ENCODE measurements at places on chromosomes 11 and 22. TPM values are rescaled to one million over a fixed set of nuclear protein-coding genes. Genes with fewer than 3 reads are reported as not detected.

DNA sequence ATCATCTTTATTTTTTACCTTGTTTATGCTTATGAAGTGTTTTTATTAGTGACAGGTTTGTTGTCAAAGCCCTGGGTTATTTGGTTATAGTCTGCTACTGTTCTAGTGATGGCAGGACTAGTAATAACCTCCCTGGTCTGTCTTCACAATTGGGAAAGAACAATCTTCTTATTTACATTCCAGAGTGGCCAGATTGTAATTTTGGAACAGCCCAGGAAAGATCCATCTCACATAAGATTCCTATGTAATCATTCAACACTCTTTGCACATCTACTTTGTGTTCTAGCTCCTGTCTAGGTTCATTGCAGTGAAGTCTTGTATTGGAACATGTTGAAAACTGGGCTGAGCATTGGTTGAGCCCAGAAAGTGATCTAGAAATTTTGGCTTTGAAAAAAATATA lies 63.8 kb downstream of the CYB5R2 start:
- H3K4me3 ChIP-seq = no peak overlapping the region
- peaks cover 12% of the 10 kb centered on the region for H3K36me3 ChIP-seq
- H3K27me3 ChIP-seq = no peaks in the 10 kb centered on the region
- no peaks in the 10 kb centered on the region for H3K4me1 ChIP-seq

DNA sequence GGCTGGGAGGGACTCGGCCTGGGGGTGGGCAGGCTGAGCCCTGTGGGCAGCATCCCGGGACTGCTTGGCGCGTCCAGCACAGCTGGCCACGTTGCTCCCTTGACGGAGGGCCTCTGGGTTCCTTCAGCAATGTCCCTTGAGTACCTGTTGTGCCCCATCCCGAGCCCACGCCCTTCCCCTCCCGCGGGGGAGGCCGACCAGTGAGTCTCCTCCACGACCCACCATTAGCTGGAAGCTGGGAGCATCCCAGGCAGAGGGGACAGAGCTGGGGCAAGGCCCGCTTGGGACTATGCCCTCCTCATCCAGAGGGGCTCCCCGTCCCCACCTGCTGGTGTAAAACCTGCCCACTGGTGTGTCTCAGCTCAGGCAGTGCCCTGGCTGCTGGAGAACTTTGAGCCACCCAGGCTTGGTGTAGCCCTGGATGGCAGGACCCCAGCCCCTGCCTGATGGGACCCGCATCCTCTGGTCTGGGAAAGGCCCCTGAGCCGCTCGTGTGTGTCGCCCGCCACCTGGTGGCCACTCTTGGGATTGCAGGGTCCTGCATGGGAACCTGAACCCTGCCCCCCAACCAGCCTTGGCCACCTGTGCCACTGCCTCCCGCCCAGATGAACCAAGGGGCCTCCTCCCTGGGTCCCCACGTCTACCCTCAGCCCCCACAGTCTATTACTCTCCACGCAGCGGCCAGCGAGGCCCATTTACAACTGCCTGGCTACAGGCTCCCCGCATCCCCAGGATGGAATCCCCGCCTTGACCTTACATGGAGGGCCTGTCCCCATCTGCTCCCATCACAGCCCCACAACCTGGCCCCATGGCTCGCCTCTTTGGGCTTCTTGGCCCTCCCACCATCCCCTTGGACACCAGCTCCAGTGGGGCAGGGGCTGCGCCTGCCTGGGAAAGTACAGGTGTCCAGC lies 16.6 kb upstream of the ARHGAP8 start:
- peaks cover 2% of the 10 kb centered on the region for H3K4me1 ChIP-seq
- peak; percentile 85 for DNase-seq
- H3K27ac ChIP-seq = no peak overlapping the region

DNA sequence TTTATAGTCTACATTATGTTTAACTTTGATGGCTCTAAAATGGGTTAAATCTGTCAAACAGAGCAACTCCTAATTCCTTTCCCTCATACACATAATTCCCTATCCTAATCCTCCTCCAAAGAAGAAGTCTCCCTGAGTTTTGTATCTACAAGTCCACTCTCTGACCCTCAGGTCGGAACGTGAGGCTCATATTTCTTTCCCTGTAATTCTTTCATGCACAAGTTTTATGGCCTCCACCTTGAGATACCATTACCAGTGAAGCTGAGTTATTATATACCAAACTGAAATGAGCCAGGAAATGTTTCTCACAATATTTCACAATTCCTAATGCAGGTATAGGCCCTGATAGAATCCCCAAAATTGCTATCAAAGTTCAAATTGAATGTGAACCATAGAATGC lies 106.4 kb downstream of the CASP12 start:
- no peaks in the 10 kb centered on the region for H3K36me3 ChIP-seq
- no peak overlapping the region for H3K27ac ChIP-seq

DNA sequence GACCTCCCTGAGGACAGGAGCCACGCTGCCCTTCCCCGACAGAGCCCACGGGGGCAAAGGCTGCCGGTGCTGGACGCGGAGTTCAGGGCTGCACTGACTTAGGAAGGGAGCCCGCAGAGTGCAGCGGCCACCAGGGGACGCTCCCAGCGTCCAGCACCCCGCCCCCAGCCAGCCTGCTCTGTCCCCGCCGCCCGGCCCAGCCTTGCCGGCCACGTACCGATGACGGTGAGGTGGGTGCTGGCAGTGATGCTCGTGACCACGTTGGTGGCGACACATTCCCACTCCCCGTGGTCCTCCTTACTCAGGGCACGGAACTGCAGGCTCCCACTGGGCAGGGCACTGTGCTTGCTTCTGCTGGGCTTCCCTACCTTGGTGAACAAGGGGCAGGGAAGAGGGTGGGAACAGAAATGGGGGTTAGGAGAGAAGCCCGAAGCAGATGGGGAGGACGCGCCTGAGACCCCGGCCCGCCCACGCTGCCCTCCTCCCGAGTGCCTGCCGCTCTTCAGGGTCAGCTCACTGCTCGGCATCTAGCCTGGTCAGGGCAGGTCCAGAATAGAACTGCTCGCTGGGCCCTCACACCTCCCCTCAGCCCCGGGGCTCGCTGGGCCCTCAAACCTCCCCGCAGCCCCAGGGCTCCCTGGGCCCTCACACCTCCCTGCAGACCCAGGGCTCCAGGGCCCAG lies 25.9 kb downstream of the IGSF9B start:
- H3K27ac ChIP-seq = no peak overlapping the region
- DNase-seq = no peak
- H3K4me1 ChIP-seq = peaks cover 32% of the 10 kb centered on the region
- H3K4me3 ChIP-seq = no peak overlapping the region
- H3K27me3 ChIP-seq = no peaks in the 10 kb centered on the region

DNA sequence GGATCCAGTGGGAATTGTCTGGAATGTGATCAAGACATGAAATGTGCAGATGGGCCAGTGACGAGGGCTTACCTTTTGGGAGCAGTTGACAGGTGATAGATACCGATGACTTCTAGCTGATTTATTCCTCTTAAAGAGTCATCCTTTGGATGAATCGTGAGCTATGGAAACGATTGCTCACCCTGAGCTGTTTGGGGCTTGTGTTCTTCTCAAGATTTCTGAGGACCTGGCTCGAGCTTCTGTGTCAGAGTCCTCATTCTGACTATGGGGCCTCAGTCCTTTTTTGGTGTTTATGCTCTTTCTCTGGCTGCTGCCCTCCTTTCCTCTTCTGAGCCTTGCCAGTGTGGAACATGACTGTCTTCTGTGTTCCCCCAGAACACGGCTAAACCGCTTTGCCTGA lies 11.9 kb upstream of the AMPD3 start:
- no peak overlapping the region for H3K4me3 ChIP-seq
- H3K36me3 ChIP-seq = no peaks in the 10 kb centered on the region
- H3K4me1 ChIP-seq = peaks cover 32% of the 10 kb centered on the region
- H3K27me3 ChIP-seq = no peaks in the 10 kb centered on the region
- H3K27ac ChIP-seq = no peak overlapping the region

DNA sequence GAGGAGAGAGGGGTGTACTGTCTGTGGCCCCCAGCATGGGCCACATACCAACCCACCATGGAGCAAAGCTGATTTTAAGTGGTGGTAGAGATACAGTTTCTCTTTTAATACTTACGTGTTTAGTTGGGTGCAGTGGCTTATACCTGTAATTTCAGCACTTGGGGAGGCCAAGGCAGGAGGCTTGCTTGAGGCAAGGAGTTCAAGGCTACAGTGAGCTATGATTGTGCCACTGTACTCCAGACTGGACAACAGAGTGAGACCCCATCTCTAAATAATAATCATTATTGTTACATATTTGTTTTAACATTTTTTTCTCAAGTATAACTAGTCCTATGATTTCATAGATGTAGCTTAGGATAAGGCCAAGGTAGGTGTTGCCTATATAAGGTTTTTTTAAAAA lies 8.8 kb downstream of the GGA1 start:
- H3K36me3 ChIP-seq = peaks cover 10% of the 10 kb centered on the region
- no peak overlapping the region for H3K27ac ChIP-seq
- H3K4me3 ChIP-seq = no peak overlapping the region
- no peaks in the 10 kb centered on the region for H3K4me1 ChIP-seq
- no peaks in the 10 kb centered on the region for H3K27me3 ChIP-seq

PANX3 gene
- total RNA-seq = not detected

GRCh38 chr11:70854901-70855556 lies 397.3 kb downstream of the SHANK2 start:
- H3K27ac ChIP-seq = no peak overlapping the region
- no peaks in the 10 kb centered on the region for H3K4me1 ChIP-seq
- peaks cover 2% of the 10 kb centered on the region for H3K27me3 ChIP-seq
- DNase-seq = no peak

DNA sequence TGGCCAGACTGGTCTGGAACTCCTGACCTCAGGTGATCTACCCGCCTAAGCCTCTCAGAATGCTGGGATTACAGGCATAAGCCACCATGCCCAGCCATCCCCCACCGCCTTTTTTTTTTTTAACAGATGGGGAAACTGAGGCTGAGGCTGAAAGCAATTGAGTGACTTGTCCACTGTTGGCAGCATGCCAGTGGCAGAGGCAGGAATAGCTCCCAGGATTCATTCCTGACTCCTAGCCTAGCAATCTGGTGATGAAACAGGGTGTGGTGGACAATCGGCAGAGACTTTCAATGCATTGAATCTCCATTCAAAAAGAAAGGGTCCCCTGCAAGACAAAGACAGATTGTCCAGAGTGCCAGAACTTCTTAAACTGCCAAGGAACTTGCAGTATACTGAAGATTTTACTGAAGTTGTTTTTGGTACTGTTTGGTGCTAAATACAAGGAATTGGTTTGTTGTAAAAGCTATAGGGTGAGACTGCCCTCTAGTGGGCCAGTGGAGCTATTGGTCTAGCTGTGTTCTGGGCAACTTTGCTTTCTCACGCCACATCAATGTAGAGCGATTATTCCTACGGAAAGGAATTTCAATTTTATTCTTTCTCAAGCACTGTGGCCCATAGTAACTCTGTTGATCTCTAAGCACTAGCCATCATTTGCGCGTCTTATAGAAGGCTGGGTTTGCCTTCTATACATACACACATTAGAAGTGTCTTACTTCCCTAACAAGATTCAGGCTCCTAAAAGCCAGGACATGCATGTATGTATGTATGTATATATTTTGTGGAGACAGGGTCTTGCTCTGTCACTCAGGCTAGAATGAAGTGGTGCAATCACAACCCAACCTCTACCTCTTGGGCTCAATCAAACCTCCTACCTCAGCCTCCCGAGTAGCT lies 21.0 kb downstream of the C22orf31 start:
- H3K4me3 ChIP-seq = no peak overlapping the region
- no peak overlapping the region for H3K27ac ChIP-seq

DNA sequence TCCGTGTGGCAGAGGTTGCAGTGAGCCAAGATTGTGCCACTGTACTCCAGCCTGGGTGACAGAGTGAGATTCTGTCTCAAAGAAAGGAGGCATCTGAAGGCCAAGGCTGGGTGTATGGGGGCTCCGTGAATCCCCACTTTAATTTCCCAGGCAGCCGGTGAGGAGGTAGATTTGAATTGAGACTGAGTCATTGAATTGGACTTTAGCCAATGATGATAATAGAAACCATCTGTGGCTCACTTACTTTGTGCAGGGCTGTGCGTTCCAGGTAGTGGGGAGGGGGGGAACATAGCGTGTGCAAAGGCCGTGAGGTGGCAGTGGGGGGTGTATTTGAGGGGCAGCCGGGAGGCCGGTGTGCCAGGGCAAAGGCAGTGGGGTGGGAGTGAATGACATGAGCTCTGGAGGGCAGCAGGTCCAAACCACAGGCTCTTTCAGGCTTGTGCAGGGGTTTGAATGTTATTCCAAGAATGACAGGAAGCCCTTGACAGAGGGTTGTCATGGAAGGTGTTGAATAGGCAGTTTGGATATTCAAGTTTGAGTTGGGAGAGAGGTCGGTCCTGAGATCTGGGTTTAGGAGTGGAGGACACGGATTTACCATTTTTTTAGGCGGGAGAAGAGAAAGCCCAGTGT lies 6.1 kb downstream of the ARHGAP8 start:
- H3K4me1 ChIP-seq = no peaks in the 10 kb centered on the region
- H3K36me3 ChIP-seq = no peaks in the 10 kb centered on the region
- peaks cover 41% of the 10 kb centered on the region for H3K27me3 ChIP-seq
- H3K4me3 ChIP-seq = no peak overlapping the region
- DNase-seq = no peak

DNA sequence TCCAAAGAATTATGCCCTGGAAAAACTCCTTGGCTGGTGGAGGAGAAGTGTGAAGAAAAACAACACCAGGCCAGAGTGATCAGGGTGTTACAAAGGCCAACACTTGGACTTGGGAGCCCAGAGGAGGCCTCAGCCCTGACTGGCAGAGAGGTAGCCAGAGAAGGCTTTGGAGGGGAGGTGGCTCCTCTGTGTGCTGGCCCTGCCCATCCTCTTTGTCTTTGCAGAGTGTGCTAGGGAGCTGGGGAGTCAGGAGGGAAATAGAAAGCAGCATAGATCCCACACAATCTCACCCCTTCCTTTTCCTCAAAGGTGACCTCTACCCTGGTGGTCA lies 12.0 kb upstream of the P2RY6 start:
- H3K36me3 ChIP-seq = no peaks in the 10 kb centered on the region
- no peak overlapping the region for H3K27ac ChIP-seq
- H3K27me3 ChIP-seq = peaks cover 20% of the 10 kb centered on the region
- no peak for DNase-seq
- no peak overlapping the region for H3K4me3 ChIP-seq

DNA sequence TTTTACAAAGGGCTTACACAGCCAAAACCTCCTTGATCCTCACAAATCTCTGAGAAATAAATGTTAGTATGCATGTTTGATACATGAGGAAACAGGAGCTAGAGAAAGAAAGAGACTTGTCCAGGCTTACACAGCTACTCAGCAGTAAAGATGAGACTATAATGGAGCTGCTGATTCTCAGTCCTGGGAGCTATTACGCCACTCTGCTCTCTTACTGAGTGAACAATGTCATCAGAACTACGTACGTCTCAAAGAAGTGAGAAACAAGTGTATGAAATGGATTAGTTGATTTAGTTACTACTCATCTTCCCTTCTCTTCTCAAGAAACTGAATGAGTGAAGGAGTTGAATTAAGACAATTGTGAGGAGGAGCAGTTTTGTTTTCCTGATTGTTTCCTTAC lies 12.3 kb downstream of the MS4A6E start:
- H3K4me1 ChIP-seq = no peaks in the 10 kb centered on the region
- DNase-seq = no peak
- H3K27ac ChIP-seq = no peak overlapping the region
- H3K4me3 ChIP-seq = no peak overlapping the region
- H3K27me3 ChIP-seq = peaks cover 17% of the 10 kb centered on the region
- no peaks in the 10 kb centered on the region for H3K36me3 ChIP-seq

DNA sequence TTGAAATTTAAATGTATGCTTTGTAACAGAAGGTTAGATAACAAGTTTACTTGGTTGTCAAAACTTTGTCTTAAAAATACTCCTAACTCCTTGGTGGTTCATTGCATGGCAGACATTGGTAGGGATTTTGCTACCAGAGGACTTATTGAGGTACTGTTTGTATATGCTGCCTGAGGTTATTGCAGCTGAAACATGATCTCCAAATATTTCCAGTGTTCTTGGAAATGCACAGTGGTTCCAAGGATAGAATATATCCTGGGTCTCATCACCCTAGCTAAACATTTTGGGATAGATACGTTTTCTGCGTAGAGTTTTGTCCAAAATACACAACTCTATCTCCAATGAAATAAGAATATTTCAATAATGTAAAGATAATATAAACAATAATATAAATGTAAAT lies 109.2 kb downstream of the RAB38 start:
- DNase-seq = no peak
- no peak overlapping the region for H3K4me3 ChIP-seq
- H3K4me1 ChIP-seq = no peaks in the 10 kb centered on the region
- peaks cover 16% of the 10 kb centered on the region for H3K27me3 ChIP-seq

Measured in activated naive CD4-positive, alpha-beta T cell treated with anti-CD3 and anti-CD28 coated beads for 36 hours (primary cell).